NCI-H460 (cell line): ENCODE measurements at places on chromosomes 6 and 20. TPM values are rescaled to one million over a fixed set of nuclear protein-coding genes. Genes with fewer than 3 reads are reported as not detected.
A peak's percentile ranks its signal among the peaks of the same experiment; 100 is the strongest.

DNA sequence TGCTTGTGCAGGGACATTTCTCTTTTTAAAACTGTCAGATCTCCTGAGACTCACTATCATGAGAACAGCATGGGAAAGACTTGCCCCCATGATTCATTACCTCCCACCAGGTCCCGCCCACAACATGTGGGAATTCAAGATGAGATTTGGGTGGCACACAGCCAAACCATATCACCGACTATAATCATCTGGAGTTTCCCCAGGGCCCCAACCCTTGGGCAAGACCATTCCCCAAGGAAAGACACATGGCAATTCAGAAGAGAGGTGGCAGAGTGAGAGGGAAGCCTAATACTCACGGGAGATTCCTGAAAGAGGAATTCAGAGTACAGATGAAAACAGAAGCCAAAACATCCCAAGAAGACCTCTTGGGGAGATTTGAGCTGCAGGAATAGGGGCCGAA, 291.0 kb upstream of the PLCB4 start:
- no peak for DNase-seq

DNA sequence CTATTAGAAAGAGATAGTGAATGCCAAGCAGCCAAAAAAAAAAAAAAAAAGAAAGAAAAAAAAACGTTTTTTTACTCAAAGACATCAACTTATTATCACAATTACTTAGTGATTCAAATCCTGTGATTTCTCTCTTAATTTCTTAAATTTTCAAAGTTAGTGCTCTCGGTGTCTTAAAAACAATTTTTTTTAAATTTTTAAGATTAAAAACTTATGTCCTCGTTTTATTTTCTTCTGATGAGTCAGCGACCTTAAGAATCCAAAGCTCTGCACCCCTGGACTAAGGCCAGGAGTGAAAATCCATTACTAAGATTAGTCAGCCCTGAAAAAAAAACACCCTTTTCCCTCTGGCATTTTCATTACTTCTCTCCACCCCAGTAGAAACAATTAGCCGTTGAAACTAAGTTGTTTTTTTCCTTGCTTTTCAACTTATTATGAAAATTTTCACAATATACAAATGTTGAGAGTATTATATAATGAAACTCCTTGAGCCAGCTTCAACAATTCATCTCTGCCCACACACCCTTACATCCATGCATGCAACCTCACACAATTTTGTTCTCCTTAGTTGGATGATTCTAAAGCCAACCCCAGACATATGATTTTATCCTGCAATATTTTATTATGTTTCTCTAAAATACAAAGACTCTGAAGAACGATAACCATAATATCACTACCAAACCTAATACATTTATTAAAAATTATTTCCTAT, 85.6 kb upstream of the CARMIL1 start:
- DNase-seq: peak; percentile 30

The BFSP1 gene
- 3.9 and 4.1 TPM in 2 replicates for total RNA-seq

- DNase-seq: no peak
Measured at GRCh38 chr6:21946298-21946783, 350.5 kb downstream of the PRL start.

GRCh38 chr6:52426667-52427066, 6.5 kb downstream of the EFHC1 start:
- no peak for DNase-seq

DNA sequence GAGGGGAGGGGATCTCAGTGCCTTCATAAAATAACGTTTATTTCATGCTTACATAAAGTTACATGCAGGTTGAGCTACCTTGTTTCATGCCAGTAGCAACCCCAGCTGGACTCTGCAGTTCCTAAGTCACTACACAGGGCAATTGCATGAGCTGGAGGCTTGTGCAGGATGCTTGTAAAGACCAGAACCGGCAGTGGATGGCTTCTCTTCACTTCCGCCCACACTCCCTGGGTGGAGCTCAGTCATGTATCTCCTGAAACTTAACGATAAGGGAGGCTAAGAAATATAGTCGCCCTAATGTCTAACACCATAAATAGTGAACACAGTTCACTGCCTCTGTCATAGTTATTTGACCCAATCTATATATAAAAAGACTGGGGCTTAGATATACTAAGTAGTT, 99.4 kb upstream of the RAB32 start:
- no peak for DNase-seq

GRCh38 chr20:23440004-23440403, 519 bp downstream of the CSTL1 start:
- DNase-seq: no peak
